ENCODE measurements at places on chromosomes 12 and 14. TPM values are rescaled to one million over a fixed set of nuclear protein-coding genes. Genes with fewer than 3 reads are reported as not detected.

The SMIM41 gene
- 0.13 TPM for total RNA-seq

The CLEC9A gene
- total RNA-seq: not detected

The GPR65 gene
- total RNA-seq: 0.12 TPM

The PPM1H gene
- total RNA-seq: 1.7 TPM

Data from aortic smooth muscle cell (primary cell).